ENCODE measurements at places on chromosomes 13 and 19.

- DNase-seq = no peak
These were observed 121.8 kb upstream of the PCDH9 start for GRCh38 chr13:67351909-67352308.

GRCh38 chr13:26628706-26629105 is 71.2 kb downstream of the WASF3 start:
- DNase-seq = no peak

DNA sequence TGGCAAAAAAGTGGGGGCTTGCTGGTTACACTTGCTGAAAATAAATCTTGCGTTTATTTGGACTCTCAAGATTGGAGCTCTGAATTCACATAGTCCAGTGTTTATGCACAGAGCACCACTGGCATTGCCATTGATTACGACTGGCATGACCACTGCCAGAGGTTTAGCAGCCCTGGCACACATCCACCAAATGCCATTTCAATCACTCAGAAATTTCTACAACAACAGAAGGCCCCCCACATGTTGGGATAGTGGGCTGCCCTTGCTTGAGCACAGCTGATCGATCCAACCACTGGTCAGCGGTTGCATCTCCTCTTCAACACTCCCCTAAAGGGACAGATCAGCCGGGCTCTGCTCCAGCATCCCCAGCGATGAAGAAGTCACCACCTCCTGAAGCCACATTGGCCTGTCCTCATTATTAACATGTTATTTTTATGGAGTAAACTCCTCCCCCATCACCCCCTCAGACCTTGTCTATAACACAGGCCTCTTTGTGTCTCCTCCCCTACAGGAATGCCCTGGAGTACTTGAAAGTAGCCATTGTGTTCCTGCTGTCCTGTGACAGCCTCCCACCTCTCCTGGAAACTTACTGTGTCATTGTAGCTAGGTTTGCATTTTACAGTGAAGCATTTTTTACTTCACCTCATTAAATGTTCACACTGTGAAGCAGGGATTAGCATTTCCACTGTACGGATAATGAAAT is 51.3 kb downstream of the CDADC1 start:
- no peak for DNase-seq

GRCh38 chr13:94542917-94543316 is 53.0 kb downstream of the TGDS start:
- no peak for DNase-seq

GRCh38 chr19:33693678-33694077 is 71.9 kb downstream of the CHST8 start:
- no peak for DNase-seq

GRCh38 chr13:33034882-33035520 is 18.8 kb downstream of the KL start:
- DNase-seq = no peak

- DNase-seq = peak; percentile 50
These were observed 1.1 kb downstream of the PPP6R1 start for GRCh38 chr19:55257461-55258420.

DNA sequence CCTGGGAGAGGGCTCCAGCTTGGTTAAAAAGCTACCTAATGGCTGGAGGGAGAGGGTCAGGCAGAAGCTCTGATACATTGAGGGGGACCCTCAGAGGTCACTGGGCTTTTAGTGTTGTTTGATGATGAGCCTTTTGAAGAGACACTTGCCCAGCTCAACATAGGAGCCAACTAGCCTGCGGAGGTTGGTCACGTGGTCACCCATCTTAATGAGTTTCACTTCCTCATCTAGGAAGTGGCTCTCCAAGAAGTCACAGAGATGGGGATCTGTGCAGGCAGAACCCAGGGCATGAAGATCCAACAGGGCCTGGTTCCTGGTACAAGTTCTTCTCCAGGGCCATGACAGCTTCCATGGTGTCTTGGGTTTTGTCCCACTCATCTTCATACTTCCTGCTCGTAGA is 33.4 kb downstream of the IPO5 start:
- DNase-seq = no peak

DNA sequence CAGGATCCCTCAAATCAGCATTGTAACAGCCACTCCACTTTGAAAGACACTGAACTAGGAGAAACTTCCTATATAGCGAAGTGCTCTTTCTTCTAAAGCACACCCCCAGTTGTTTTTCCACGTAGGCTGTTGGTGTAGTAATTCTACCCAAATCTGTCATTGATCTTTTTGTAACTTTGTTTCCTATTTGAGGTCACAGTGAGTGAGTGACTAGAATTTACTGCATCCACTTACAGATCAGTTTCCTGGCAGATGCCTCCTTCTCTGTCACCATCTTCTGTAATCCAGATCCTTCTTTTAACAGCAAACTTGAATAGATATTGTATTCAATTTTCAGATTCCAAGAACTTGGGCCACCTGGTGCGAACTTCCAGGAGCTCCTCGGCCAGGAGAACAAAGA is 15.3 kb downstream of the ZAR1L start:
- DNase-seq = no peak

DNA sequence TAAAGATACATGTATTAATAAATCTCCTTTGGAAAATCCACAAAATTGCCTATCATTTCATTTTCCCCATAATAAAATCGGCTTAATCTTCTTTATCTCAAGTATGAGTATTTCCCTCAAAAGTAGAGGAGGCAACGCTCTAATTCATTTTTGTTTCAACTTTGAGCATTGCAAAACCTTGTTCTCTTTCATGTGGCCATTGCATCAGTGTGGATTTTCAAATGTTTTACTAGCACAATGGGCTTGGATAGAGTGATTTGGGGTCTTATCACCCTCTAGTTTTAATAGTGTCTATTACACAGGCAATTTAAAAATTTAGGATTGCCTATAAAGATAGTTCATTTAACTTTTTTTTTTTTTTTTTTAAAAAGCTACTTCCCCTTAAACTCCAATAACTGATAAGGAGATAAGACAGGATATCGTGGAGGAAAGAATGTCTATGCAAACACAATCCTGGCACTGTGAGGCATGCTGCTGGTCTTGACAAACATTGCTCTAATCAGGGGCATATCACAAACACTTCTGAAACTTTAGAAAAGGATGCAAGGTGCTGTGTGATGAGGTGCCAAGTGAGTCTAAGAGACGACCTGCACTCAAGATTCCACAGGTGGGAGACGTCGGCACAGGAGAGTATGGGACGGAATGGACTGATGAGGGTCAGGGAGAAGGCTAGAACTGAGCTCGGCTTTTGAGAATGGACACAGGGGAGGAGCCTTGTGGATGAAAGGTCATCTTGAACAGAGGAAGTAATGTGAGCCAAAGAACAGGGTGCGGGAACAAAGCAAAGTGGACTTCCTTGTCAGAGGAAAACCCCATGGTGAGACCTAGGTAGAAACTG is 199.7 kb downstream of the IRS2 start:
- DNase-seq = no peak

- no peak for DNase-seq
These were observed 27.7 kb upstream of the NFIC start for GRCh38 chr19:3338541-3339181.

GRCh38 chr19:40315812-40316470 is 30.8 kb upstream of the AKT2 start:
- DNase-seq = no peak

GRCh38 chr19:48445256-48445605 is 552 bp upstream of the GRWD1 start:
- no peak for DNase-seq

GRCh38 chr13:110307767-110308655 is 927 bp downstream of the COL4A2 start:
- peak; percentile 86 for DNase-seq

DNA sequence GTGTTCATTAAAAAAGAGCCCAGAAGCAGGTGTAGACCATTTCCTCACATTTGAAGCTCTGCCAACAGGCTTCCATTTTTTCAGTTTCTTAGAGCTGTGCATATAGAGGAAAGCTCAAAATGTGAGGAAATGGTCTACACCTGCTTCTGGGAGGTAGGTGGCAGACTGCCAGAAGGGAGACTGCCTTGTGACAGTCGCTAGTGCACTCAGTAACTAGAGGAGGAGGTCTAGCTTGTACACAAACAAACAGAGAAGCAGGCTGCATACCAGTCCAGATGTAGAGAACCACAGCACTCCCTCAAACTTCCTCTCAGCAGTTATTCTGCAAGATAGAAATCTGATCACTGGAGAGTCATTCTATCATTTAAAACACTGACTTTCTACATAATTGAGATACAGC is 800.2 kb downstream of the EFNB2 start:
- no peak for DNase-seq

- DNase-seq = no peak
These were observed 19.8 kb downstream of the ZNF583 start for GRCh38 chr19:56423985-56424353.

DNA sequence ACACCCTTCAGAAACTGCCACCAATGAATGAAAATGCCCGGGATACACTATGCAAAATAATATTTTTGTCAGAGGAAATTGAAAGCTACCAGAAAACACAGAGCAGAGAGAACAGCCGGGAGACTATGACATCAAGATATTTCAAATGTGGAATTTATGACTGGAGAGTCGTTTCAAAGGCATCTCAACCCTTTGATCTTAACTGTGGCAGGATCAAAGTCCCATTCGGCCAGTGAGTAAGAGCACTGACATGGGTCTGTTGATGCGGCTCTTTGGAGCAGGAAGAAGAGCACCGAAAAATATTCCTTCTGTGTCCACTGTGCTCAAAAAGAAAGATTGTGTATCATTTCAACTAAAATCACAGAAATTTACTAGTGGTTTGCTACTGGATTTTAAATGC is 201.9 kb downstream of the RFC3 start:
- no peak for DNase-seq

- no peak for DNase-seq
These were observed 9.4 kb upstream of the ZNF227 start for GRCh38 chr19:44202974-44203373.

- no peak for DNase-seq
These were observed 66.2 kb downstream of the FOXO1 start for GRCh38 chr13:40600149-40600751.

- no peak for DNase-seq
These were observed 10.5 kb downstream of the RPL36 start for GRCh38 chr19:5700455-5701092.

DNA sequence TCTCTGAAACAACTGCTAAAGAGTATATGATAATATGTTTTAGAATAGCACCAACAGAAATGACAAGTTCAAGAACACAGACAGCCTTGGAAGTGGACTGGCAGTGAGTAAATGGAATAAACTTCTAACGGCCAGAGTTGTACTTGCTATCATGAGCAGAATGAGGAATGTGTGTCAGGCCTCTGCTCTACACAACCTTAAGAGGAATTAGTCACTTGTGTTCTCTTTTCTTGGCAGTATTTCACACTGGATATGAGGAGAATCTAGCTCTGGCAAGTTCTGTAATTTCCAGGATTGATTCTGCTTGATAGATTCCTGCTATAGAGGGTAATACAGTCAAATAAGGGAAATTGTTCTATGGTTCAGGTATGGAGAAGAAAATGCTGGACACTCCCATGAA is 757.3 kb downstream of the EFNB2 start:
- DNase-seq = no peak

DNA sequence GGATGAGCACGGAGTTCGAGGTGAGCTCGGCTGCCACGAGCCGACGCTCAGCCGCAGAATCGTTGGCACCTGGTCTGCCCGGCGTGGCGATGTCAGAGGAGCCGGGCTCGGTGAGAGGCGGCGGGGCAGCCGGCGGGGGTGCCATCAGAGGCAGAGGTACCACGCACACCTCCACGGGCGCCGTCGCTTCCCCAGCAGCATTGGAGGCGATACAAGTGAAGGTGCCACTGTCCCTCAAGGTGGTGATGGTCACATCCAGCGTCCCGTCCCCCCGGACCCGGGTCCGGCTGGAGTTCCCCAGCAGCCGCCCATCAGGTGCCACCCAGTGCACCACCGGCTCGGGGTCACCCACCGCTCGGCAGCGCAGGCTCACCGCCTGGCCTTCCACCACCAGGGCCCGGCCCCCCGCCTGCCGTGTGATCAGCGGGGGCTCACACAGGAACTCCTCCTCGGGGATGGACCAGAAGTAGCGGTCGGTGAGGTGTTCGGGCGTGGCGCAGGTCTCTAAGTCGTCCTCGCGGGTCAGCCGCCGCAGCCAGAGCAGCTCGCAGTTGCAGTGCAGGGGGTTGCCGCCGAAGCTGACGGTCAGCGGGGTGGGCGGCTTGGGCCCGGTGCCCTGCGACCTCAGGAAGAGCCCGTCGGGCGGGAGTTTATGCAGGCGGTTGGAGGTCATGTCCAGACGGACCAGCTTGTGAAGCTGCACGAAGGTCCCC is 6.5 kb downstream of the LRFN1 start:
- no peak for DNase-seq

DNA sequence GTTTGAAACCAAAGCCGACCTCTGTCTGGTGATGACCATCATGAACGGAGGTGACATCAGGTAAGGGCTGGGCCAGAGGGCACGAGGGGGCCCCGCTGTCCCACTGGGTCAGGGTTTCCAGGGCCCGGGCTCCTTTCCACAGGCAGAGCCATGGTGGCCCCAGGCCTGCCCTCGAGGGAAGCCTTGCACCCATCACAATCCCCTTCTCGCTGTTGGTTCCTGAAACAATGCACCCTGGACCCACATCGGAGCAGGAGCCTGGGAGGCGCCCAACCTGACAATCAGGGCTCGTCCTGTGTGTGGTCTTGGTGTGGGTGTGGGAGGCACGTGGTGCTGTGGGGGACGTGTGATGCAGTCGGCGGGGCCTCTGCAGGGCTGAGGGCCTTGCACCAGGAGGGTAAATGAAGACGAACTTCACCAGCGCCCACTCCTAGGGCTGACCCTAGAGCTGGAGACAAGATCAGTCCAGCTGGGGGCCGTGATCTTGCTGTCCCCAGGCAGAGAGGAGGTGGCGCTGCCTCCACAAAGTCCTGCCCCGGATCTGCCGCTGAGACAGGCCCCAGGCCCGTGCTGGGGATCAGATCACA is 2.8 kb downstream of the GRK1 start:
- no peak for DNase-seq

- DNase-seq = no peak
These were observed 520.1 kb downstream of the SUCLA2 start for GRCh38 chr13:47480951-47481350.

DNA sequence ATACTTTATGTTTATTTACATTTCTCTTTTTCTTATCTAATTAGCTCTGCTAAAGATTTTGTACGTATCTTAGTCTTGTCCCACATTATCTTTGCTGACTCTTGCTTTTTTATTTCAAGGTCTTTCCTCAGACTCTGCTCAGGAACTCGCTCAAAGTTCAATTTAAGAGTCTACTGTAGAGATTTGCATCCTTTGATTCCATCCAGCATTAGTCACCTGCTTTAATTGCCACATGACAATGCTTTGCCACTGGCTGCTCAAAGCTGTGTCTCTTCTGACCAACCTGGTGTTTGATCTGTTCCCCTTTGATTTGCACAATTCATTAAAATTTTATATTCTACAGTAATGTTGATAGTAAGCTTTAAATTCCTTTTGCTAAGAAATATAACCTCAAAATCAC is 157.9 kb upstream of the FREM2 start:
- no peak for DNase-seq

GRCh38 chr13:28622286-28622685 is 36.6 kb upstream of the POMP start:
- DNase-seq = no peak

- no peak for DNase-seq
These were observed 1.2 kb downstream of the CDK8 start for GRCh38 chr13:26255115-26255514.

DNA sequence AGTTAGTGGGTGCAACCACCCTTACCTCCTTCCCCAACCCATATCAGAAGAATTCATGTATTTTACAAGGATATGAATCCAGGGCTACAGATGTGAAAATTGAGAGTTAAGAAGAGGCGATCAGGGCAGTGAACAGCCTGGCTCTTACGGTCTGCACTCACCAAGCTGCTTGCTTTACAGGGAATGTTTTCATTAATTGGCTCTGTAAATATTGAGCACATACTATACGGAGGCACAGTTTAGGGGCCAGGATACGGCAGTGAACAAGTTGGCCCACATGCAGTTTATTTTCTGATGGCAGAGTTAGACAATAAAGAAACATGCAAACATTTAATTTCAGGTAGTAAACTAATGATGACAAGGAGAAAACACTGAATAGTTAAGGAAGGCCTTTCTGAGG is 6.4 kb downstream of the POLR1D start:
- no peak for DNase-seq
